ENCODE measurements at places on chromosomes 7 and 10. TPM values are rescaled to one million over a fixed set of nuclear protein-coding genes. Genes with fewer than 3 reads are reported as not detected.
A peak's percentile ranks its signal among the peaks of the same experiment; 100 is the strongest.

DNA sequence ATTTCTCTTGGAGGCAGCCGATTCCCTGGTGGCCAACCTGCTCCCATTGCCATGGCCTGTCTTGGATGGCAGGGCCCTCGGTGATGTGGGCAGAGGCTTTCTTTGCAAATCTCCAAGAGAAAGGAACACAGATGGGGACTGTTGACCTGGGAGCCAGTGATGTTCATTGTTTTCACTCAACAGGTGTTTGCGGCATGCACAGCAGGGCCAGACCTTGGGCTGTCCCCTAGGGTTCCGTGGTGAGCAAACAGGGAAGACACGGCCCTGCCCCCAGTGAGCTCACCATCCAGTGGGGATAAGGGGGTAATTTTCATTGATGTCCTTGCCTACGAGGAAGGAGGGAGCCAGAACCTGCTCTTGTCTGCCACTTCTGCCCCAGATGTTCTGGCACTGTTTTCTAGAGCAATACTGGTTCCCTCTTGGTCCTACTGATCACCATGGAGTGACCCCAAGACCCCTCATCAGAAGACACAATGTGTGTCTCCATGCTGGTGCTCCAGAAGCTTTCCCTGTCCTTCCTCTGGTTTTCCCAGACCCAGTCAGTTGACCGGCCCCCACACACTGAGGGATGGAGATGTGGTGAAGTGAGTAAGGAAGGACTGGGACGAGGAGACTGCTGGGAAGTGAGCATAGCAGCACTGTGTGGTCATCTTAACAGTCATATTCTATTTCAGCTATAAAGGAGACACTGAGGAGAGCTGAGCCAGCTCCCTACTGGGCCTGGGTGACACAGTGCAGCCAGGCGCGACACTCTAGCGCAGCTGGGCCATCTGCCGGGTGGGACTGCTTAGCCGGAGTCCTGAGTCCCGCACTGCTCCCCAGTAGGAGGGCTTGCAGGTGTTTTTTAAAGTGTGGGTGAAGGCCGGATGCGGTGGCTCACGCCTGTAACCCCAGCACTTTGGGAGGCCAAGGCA, 20.4 kb upstream of the FIGNL1 start:
- no peak for DNase-seq

DNA sequence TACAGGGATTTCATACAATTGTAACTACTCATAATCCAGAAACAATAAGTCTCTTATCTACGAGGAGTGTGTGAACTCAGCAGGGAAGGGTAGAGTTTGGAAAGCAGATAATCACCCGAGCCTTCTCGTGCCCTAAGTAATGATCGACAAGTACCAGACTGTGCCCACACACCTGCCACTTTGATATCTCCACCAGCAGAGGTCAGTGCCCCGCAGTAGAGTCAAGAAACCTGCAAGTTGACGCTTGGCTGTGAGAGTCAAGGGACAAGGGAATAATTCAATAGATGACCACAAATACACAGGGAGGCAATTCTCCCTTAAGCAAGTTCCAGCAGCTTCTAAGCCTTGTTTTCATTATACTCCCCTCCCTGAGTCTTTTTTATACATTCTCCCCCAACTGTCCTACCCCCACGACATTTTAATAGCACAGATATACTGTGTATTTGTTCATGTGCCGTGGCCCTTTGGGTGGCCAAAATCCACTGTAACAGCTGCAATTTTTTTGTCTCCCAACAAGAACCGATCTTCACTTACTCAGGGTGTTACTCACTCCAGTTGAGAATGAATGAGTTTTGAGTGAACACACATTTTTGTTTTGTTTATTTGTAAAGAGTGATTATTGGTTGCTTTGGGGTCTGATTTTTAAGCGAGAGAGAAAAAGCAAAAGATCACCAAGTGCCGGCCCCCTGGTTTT, 106.9 kb upstream of the RHEB start:
- DNase-seq = peak; percentile 50

GRCh38 chr7:40437498-40437897, 302.7 kb downstream of the SUGCT start:
- DNase-seq = no peak

GRCh38 chr10:128894641-128895040, 572.4 kb upstream of the MGMT start:
- DNase-seq = no peak

DNA sequence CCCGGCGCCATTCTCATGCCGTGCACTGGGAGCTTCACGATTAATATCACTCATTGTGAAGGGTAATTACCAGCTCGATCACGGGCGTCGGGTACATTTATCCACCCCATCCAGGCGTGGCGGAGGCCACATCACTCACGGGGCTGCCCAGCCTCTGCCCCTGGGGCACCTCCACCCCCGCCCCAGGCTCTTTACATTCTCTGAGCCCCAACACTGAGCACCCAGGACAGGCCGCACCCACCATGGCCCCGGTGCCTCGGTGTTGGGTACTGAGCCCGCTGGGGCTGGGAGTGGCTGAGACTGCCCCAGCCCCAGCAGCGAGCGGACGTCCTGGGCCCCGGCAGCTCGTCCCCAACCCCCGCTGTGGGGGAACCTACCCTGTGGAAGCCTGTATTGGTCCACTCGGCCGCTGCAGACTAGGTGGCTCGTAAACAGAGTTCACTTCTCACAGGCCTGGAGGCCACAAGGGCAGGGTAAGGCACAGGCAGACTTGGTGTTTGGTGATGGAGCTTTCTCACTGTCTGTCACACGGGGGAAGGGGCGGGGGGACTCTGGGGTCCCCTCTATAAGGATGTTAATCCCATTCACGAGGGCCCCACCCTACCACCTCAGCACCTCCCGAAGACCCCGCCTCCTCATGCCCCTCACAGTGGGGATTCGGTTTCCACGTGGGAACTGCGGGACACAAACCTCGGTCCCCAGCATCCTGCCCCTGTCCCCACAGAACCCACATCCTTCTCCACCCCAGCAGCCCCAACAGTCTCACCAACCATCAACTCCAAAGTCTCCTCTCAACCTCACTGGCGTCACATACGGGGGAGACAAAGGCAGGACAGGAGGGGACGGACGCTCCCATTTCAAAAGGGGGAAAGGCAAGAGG, 184.1 kb downstream of the ELFN1 start:
- DNase-seq = no peak

DNA sequence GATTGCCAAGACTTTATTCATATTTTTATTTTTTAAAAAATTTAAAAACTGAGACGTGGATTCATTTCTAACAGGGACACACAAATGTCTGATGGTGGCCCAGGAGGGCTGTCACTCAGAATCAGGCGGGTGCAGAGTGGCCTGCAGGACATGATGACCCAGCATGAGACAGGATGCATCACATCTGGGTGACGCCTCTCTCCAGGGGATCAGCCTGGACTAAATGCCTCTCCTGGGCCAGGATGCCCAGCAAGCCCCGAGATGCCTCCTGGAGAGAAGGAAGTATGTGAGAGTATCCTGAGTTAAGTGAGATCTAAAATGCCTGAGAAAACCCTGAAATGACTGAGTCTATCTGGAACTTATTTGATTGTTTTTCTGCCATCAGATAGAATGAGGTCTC, 16.9 kb upstream of the MTURN start:
- DNase-seq = no peak

- no peak for DNase-seq
Measured at GRCh38 chr10:63822496-63822895, 301.3 kb downstream of the REEP3 start.

TMEM213 gene
- total RNA-seq = not detected

NPY gene
- not detected for total RNA-seq

NEUROD6 gene
- not detected for total RNA-seq

CALY gene
- total RNA-seq = 1.6 TPM

C10orf143 gene
- total RNA-seq = 3.1 TPM

All from colonic mucosa (tissue), 4 donors.